ENCODE measurements at places on chromosomes 7 and 10.

DNA sequence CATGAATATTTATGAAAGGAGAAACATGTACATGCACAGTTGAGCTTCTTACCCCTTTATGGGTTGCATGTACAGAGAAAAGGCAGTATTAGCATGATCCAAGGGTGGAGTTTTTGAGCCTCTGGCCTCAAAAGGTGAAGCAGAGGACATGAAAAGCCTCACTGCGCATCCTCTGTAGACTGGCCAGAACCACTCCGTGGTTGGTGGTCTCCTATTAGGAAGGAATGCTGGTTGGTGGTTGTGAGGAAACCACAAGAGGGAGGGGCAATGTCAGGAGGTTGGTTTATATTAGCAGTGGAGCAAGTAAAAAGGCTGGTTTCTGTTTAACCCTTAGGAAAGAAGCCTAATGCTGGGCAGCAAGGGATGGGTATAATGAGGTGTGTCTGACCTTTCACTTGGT, 37.5 kb downstream of the AHCYL2 start:
- DNase-seq: no peak

DNA sequence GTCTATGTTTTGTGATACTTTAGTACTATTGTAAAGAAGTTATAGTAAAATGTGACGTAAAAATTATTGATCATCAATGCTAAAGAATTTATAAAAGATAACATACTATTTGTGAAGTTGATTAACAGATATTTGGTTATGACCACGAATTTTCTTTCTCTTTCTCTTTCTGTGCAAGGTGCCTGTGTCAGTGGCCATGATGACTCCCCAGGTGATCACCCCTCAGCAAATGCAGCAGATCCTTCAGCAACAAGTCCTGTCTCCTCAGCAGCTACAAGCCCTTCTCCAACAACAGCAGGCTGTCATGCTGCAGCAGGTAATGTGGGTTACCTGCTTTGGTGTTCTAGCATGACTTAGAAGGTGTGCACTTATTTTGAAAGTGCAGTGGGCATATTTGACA, 213.7 kb downstream of the FOXP2 start:
- DNase-seq: no peak

- no peak for DNase-seq
Measured at GRCh38 chr10:100245484-100246220, 16.3 kb upstream of the CHUK start.

GRCh38 chr10:122132882-122133565, 138.1 kb upstream of the BTBD16 start:
- DNase-seq: no peak

DNA sequence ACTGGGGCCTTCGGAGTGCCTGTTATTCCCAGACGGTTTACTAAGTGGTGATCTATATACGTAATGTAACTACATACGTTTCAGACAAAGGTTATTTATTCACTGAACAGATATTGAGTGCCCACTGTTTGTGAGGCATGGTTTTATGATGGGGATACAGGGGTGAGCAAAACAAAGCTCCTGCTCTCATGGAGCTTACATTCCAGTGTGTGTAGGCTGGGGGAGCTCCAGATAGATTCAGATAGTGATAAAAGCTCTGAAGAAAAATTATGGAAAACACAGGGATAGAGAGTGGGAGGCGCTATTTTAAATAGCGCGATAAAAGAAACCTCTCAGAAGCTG, 466 bp upstream of the DNAJB12 start:
- no peak for DNase-seq

- no peak for DNase-seq
Measured at GRCh38 chr7:93036149-93036640, 81.6 kb downstream of the SAMD9 start.

DNA sequence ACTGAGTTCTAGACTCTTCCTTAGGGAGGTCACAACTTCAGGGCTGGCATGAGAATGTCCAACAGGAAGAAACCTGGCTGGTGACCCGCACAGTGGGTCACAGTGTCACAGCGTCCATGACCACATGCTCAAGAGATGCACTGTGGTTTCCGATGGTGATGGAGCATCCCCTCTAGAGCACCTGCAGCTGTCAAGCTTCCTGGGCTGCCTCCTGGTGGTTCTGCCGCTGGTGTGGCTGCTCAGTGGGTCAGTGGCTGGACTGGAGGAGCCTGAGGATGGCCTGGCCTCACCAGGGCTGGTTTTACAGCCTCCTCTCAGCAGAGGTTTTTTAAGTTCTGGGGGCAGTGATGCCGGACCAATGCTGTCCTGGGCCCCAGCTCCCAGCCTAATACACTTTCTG, 149.3 kb downstream of the SH3PXD2A start:
- DNase-seq: no peak

- no peak for DNase-seq
Measured at GRCh38 chr7:101547022-101547915, 81.8 kb downstream of the MYL10 start.

GRCh38 chr10:73838827-73839226, 27.4 kb upstream of the NDST2 start:
- no peak for DNase-seq

DNA sequence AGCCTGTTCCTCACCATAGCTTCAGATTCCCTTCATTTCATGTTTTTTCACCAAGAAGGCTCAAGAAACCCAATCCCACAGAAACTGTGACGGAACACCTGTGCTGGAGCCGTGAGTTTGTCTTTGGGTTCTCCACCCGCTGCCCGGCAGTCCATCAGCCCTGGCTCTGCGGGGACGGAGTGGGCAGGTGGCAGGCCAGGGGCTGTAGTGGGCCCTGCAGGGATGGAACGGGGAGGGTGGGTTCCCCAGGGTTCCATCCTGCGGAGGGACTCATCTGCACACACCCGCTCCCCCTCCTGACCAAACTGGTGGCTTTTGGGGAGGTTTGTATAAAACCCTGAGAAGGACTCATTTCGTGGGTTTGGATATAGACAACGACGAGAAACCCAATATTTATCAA, 15.0 kb downstream of the CYP17A1 start:
- no peak for DNase-seq

- no peak for DNase-seq
Measured at GRCh38 chr7:118664498-118664897, 440.0 kb downstream of the ANKRD7 start.

- DNase-seq: no peak
Measured at GRCh38 chr10:43260911-43261577, 5.8 kb downstream of the RASGEF1A start.

DNA sequence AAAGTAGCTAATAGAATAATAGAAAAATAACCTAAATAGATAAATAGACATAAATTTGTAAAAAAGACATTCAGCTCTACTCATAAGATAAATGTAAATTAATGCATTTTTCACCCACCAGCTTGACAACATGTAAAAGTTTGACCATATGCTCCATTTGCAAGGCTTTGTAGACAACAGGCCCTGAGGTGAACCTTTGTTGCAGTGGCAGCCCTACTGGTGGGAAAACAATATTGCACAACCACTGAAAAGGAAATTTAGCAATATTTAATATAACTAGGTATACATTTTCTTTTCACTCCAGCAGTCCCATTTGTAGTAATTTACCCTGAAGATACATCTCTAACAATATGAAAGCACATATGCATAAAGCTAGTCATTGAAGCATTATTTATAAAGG, 39.0 kb upstream of the ADRA2A start:
- no peak for DNase-seq

GRCh38 chr7:1761774-1762173, 91.7 kb downstream of the ELFN1 start:
- DNase-seq: no peak
